RCC 7860 (cell line): ENCODE measurements at places on chromosomes 12 and 14.

DNA sequence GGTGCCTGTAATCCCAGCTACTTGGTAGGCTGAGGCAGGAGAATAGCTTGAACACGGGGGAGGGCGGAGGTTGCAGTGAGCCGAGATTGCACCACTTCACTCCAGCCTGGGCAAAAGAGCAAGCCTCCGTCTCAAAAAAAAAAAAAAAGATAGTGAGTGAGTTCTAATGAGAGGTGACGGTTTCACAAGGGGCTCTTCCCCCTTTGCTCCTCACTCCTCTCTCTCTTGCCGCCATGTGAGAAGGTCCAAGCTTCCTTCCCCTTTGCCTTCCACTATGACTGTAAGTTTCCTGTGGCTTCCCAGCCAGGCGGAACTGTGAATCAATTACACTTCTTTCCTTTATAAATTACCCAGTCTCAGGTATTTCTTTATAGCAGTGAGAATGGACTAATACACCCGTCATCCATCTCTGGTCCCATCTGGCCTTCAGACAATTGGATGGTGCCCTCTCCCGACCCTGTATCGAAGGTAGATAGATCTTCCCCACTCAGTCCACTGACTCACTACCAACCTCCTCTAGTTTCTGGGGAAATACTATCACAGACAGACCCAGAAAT is 27.0 kb upstream of the RCOR1 start:
- DNase-seq: no peak

DNA sequence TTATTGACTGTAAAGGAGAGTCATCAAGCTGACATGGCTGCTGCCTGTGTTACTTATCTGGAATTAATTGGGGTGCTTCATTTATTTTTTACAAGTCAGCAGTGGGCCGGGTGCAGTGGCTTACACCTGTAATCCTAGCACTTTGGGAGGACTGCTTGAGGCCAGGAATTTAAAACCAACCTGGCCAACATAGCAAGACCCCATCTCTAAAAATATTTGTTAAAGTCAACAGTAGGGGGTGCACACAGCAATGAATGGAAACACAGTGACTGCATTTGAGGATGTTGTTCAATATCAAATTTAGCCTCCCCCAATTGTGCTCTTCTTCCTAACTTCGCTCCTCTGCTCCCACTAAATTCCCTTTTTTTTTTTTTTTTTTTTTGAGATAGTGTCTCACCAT is 52.1 kb downstream of the ANKRD9 start:
- DNase-seq: no peak

DNA sequence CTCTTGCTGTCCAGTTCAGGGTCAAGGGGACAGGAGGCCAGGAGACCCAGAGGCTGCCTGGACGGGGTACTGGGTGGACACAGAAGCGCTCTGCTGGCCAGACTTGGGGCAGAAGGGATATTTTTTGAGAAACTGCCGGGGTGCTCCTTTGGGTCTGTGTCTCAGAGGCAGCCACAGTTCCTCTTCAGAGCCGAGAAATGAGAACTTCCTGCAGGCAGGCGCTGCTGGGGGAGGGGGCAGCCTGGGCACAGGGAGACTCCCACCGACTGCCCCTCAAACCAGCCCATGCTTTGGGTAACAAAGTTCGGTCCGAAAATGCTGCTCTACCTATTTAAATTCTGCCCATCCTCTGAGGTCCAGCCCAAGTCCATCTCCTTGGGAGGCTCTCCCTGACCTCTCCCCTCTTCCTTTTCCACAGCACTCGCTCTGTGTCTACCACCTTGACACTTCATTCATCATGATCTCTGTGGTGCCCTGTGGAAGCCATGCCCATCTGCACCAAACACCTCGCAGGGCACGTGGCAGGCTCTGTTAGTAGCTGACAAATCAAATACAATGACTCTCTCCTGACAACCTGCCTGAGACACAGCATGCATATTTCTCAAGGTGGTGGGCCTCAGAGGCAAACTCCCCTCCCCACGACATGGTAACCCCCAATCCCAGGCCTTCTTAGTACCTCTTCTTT is 16.4 kb downstream of the HDAC7 start:
- no peak for DNase-seq

- DNase-seq: no peak
Measured at GRCh38 chr12:11812586-11813437, 163.3 kb downstream of the ETV6 start.

GRCh38 chr12:12606781-12607589 is 4.7 kb upstream of the CREBL2 start:
- no peak for DNase-seq

- DNase-seq: no peak
Measured at GRCh38 chr12:34108967-34109366, 86.7 kb downstream of the ALG10 start.

DNA sequence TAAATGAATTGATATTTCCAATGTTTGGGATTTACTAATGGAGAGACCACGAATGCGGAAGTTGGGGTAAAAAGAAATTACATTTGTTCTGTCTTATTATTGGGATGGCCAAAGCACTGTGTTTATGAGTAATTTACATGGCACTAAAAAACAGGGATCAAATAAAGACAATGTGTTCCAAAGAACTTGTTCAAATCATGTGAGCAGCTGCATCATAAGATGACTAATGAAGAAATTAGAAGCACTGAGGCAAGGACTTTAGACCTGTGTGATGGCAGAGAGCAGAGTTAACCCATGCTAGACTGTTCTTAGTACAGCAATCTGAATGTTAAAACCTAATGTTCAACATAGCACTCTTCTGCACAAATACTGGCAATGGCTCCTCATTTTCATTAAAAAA is 34.3 kb upstream of the DCN start:
- DNase-seq: peak; percentile 11

- DNase-seq: no peak
Measured at GRCh38 chr14:36700651-36701050, 39.0 kb downstream of the PAX9 start.

GRCh38 chr12:49537231-49537751 is 1.5 kb upstream of the KCNH3 start:
- DNase-seq: no peak

DNA sequence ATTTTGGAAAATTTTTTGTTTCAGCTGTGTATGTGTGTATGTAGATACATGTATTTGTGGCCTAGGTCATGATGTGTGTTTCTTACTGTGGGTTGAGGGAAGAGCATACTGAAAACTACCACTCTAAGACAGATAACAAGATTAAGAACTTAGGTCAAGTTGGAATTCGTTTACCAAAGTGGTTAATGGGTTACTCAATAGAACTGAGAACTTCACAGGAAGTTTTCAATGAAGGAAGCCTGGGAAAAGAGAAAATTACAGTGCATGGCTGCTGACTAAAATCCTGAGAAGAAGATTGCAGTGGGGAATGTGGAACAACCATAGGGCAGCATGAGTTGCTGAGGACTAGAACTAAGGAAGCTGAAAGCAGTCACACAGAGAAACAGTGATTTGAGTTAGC is 21.4 kb upstream of the FOXG1 start:
- no peak for DNase-seq

- no peak for DNase-seq
Measured at GRCh38 chr12:1731019-1731687, 40.3 kb downstream of the ADIPOR2 start.

DNA sequence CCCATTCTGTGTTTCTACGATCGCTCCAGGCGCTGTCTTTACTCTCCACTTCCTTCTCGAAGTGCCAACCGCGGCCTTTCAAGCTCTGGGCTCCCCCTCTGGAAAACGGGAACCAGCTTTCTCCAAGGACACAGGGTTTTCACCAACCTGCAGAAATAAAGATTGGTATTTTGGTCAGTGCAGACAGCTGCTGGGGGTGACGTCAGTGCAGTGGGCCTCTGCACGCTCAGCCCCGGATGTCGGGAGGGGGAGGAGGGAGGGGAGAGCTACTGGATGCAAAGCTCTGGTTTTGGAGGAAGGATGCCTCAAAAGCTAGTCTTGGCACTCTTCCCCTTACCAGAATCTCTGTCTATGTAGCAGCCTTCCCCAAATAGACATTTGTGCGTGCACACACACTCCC is 19.9 kb downstream of the HRK start:
- no peak for DNase-seq

DNA sequence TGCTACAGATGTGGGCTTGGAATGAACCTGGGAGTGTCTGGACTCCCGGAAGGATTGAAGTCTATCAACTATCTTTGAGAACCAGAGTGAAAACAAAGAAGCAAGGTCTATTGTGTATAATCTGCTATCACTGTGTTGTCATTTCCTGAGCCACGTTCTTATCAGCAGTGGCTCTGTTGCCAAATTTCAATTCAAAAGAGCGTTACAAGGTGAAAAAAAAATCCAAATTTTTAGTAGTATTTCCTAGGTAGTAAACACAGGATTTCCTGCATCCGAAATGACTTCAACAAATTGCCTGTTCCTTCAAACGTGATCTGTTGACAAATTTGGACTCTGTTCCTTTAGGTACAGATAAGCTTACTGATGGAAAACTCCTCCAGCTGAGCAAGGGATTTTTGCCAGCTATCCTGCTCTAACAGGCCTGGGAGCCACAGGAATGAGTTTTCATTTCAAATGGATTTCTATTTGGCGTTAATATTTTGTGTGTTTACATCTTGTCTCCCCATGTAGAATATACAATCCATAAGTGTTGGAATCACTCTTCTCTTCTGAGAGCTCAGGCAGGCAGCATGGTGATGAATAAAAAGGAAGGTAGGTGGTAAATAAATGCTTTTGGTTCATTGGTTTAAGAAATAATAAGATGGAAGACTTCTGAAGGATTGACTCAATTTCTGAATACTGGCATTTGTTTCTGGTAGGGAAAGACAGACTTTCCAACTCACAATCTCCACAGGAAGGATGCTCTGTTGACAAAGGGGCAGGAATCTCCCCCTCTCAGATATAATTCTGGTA is 58.5 kb downstream of the GPR135 start:
- DNase-seq: no peak

- DNase-seq: peak; percentile 23
Measured at GRCh38 chr12:49019443-49020324, 1.1 kb upstream of the PRKAG1 start.

DNA sequence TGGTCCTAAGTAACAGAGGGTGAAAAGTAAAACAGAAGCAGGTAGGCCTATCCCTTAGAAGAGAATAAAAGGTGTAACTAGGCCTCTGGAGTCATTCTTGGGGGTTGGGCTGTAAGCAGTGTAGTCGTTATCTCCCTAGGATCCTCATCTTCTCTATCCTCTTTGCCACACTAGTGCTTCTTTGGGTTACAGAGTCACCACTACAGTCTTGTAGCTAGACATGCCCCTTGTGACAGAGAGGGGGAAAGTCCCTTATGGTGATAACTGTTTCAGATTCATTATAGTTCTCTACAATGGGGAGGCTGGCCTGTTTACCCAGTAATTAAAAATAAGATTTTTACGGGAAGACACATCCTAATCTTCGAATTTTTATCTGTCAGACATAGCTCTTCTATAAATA is 16.4 kb upstream of the SRP54 start:
- DNase-seq: no peak

DNA sequence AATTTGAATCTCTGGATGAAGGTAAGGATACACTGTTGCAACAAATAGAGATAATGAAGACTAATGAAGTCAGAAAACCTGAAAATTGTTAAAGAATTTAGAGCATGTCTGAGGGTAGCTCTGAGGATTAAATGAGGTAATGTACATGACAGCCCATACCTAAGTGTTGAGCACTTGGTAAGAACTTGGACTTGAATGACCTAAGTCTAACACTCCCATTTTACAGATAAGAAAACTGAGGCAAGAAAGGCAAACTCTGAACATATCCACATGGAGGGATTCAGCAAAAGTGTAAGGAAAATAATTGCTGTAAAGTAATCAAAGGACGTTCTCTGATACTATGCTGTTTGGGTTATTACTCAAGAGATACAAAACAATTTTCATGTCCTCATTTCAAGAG is 29.0 kb downstream of the PTPRB start:
- DNase-seq: no peak

DNA sequence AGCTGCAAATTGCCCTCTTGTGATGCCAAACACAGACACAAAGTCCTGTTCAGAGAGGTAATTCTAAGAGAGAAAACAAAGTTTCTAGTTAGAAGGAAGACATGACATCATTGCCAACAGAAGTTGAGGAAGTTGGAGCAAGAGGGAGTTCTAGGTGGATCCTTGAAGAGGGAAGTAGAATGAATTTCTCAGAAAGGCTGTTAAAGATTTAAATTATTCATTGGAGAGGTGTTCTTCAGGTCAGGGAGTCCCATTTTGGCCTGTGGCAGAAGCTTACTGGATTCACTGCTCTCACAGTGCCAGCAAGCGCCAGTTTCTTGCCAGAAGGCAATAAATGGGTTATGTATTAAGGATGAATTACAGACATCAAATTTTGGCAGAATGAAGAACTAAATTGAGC is 15.3 kb downstream of the TSFM start:
- no peak for DNase-seq

GRCh38 chr14:93368996-93369712 is 22.2 kb downstream of the COX8C start:
- DNase-seq: no peak

DNA sequence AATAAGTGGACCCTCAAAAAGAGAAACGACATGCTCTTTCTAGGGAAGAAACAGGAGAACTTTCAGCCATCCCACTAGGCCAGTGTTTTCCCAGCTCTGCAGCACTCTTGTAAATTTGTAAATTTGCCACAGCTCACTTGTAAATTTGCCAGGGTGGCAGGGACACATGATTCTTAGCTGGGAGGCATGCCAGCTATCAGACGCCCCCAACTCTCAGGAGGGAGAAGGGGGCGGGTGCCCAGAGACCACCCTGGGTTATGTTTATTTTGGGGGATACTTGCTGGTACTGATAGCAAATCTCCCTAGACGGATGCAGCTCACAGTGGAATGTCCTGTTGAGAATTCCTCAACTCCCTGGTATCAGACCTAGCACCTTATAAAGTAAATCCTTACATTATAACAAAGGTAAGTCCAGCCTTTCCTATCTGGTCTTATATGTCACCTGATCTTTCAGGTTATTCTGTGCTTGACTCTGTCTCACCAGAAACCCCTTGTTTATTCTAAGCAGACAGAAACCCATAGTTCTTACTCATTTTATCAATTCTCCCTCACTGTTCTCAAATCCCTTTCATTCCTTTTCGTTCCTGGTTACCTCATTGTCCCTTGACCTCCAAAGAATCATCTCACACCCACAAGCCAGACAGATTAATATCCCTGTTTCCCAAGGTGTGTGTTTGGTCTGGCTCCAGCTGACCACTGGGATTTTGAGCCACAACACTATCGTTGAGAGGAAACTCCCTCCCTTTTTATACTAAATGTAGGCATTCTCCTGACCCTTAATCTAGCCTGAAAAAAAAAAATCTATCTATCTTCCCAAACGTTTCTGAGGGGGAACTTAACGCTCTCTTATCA is 69.3 kb upstream of the HMGA2 start:
- no peak for DNase-seq

DNA sequence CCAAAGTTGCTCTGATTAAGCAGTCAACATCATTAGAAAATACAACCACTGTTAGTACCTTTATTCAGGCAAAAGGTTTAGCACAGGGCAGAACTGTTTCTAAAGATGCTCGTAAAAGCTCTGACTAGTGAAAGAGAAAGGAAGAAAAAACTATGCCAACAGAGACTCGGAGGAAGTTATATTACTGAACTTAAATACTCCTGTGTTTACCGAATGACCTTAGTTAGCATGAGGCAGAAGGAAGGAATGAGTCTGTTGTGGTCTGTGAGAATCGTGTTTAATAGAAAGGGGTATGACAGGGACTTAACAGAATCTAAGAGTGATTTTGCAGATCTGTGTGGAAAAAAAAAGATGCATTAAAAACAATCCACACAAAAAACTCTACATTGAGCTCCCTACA is 84.1 kb upstream of the OVCH1 start:
- no peak for DNase-seq

- DNase-seq: no peak
Measured at GRCh38 chr14:68950111-68950510, 29.0 kb downstream of the ACTN1 start.
